Spinal cord (tissue), 10 donors: ENCODE measurements at places on chromosomes 1 and 21.

GRCh38 chr1:64963466-64963865 lies 2.9 kb downstream of the JAK1 start:
- DNase-seq, result no peak

- DNase-seq, result no peak
These were observed 99.8 kb downstream of the PSMG1 start for GRCh38 chr21:39083377-39084008.

GRCh38 chr1:113534130-113534817 lies 144.0 kb downstream of the MAGI3 start:
- no peak for DNase-seq

DNA sequence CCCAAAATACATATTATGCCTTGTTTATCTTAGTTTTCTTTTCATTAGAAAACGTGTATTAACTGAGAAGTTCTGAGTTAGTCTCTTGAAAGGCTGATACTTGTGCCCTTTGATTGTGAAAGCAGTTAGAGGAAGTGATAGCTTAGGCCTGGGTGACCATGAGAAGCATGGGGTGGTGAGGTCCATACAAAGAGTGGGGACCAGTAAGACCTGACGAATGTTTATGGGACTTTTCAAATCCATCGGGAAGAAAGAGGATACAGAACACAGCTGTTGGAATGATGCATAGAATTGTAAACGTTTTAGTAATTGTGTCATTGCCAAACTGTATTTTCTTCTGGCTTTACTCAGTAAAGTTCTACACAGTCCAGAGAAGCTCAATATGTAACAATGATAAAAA lies 259.8 kb downstream of the LMO4 start:
- no peak for DNase-seq

DNA sequence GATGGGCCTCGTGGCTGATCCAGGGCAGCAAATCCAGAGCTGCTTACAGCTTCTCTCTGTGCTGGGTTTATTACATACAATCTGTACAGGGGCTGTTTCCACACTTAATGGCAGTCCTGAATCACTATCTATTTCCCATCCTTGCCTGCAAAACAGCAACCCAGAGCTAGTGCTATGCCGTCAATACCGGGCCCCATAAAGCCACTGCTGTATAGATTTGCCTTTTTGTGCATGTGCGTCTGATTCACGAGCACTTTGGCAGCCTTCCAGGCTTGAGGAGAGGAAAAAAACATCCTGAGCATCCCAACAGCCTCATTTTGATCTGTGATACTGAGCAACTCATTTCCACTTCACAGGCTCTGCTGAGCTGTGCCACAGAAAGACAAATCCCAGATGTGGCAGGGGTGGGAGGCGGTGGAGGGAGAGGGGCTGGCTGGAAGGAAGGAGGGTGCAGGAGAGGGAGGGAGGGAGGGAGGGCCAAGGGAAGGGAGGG lies 65.2 kb upstream of the TARBP1 start:
- DNase-seq, result no peak

DNA sequence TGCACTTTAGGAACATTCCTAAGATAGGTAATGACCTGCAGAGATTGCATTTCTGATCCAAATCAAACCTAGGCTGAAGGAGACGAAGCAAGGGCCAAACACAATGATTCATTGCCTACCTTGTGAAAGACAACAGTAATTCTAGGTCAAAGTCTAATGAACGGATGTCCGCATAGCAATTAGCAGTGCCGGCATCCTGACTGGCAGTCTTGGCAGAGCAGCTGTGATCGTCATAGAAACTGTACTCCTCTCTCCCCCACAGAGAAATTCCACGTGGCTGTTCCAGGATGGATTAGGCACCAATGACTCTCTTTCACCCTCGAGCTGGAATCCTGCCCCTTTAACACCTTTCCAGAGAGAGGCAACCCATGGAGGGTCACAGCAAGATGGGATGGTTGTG lies 28.9 kb upstream of the VAV3 start:
- no peak for DNase-seq

DNA sequence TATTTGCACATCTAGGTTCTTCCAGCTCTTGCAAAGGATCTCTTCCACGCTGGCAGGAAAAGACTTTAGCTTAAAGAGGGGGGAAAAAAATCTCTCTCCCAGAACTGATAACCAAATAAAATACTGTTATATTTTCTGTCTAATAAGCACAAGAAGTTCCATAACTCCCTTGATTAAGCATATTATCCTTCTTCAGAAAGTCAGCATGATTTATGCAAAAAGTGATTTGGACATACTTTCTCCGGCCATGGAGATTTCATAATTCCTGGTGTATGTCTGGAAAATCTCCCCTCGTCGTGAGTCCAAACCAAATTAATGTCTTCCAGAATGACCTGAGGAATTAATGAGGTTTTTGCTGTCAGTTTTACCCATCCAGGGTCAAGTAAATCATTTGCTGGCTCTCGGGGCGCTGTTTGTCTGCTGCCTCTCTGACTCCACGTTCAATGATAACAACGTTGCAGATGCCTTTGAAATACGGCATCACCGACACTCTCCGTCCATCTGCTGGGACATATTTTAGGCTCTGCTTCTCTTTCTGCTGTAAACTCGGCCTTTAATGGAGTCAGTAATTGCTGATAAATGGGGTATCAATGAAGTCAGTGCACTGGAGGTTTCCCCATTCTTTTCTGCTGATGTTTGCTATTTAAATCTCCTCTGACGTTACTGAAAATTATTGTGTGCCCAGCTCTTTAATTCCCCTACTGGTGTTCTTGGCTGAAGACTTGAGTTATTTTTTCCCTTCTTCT lies 112.9 kb downstream of the HLX start:
- no peak for DNase-seq

- DNase-seq, result no peak
These were observed 94.6 kb upstream of the RALGPS2 start for GRCh38 chr1:178630417-178630816.

- DNase-seq, result no peak
These were observed 51.6 kb downstream of the GNG4 start for GRCh38 chr1:235597867-235598553.

- DNase-seq, result no peak
These were observed 33.3 kb downstream of the TIAM1 start for GRCh38 chr21:31310750-31311149.

GRCh38 chr1:185287451-185287850 lies 29.6 kb downstream of the IVNS1ABP start:
- no peak for DNase-seq
